SK-N-MC (cell line): ENCODE measurements at places on chromosomes 5 and 9.

- no peak for DNase-seq
These were observed 164.8 kb upstream of the ADRA1B start for GRCh38 chr5:159751459-159751858.

DNA sequence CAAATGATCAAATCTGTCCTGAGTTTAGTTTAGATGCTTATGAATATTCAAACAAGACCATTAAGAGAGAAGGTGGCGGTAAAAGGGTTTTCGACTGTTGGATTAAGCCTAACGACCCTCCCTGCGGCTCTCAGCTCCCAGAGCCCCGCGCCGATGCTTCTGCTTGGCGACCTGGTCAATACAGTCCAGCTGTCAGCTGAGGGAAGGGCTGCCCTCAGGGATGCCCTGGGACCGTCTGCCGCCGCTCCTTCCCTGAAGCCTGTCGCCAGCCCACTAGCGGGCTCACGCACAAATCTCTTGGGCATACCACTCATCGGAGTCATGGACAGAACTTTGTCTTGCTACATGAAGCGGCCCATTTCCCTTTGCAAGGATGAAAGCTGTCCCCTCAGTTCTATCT lies 136.6 kb upstream of the RAPGEF1 start:
- no peak for DNase-seq

GRCh38 chr9:13033959-13034693 lies 245.4 kb downstream of the MPDZ start:
- DNase-seq = peak; percentile 45

GRCh38 chr9:89482901-89483361 lies 15.0 kb downstream of the SEMA4D start:
- DNase-seq = no peak

DNA sequence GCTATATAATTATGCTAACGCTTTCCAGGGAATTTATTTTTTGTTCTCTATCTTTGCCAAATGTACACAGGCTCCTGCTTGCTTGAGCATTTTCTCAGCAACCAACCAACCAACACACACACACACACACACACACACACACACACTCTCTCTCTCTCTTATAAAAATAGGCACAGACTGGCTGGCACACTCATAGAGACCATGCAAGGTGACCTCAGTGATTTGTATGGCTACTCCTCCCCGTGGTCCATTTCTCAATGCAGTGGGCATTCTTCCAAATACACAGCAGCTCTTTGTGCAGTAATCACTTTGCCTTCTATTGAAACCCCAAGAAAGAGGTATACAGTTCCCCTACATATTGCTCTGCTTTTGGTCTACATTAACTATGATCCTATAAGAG lies 416.0 kb downstream of the MAN2A1 start:
- no peak for DNase-seq

DNA sequence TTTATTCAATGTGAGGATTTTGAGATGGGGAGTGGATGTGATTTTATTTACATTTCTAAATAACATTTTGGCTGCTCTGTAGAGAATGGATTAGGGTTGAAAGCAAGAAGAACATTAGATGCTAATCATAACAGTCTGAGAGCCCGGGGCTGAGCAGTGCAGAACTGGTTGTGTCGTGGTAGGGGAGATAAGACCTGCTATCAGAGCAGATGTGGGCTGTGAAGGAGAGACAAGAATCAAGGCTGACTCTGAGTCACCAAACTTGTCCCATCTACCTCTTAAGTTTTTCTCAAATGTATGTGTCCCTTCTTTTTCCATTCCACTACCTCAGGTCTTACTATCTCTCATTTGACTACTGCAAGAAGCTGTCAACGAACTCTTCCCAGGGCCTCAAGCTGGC lies 35.4 kb upstream of the SLC28A3 start:
- no peak for DNase-seq

DNA sequence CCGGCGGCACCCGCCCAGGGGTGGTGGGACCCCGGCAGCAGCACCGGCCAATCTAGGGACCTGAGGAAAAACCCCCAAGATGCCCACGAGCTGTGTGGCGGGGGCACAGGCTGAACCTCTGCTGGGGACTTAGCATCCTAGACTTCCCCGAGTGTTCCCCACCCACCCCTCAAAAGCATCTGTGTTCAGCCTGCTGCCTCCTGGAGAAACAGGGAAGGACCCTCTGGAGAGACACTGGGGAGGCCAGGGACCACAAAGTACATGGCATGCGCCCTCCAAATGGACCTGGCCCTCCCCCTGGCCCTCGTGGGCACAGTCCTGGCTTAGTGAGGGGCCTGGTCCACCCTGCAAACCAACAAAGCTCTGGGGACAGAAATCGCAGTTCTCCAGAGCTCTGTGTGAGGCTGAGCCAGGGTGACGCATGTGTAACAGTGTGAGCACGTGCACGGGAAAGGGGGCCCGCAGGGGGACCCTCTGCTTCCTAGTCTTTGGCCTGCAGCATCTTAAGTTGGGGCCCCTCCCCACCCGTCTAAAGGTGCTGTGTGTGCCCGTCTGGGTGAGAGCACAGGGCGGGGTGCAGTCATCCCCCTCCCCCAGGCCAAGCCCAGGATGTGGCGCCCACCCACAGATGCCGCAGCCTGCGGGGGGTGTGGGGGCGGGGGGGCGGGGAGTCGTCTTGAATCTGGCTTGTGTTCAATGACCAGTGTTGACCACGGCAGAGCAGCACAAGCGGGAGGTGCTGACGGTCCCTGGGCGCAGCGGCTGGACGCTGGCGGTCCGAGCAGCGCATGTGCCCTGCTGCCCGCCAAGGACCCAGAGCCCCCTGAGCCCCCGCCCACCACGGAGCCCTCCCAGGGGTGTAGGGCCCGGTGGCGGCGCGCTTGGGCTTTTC lies 672 bp upstream of the KCNT1 start:
- no peak for DNase-seq

- DNase-seq = no peak
These were observed 88.3 kb downstream of the BRINP1 start for GRCh38 chr9:119280740-119281485.

DNA sequence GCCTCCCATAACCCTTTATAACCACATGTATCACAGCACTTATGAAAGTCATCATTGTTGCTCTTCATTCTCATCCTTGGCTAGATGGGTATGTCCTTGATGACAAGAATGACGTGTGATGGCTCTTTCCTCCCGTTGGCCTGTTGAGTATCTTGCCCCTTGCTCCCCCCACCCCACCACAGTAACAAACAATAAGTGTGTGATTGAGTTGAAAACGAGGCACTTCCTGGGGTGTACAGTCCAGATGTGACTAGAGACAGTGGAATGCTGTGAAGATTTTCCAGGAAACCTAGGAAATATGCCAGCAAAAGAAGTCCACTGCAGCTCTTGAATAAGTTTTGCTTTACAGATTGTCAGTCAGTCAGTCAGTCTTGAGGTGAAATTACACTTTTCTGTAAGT lies 262.5 kb downstream of the ELAVL2 start:
- no peak for DNase-seq

- DNase-seq = no peak
These were observed 62.7 kb downstream of the MEGF10 start for GRCh38 chr5:127353327-127353726.

- DNase-seq = no peak
These were observed 501.7 kb downstream of the ARHGEF28 start for GRCh38 chr5:74127381-74128320.

DNA sequence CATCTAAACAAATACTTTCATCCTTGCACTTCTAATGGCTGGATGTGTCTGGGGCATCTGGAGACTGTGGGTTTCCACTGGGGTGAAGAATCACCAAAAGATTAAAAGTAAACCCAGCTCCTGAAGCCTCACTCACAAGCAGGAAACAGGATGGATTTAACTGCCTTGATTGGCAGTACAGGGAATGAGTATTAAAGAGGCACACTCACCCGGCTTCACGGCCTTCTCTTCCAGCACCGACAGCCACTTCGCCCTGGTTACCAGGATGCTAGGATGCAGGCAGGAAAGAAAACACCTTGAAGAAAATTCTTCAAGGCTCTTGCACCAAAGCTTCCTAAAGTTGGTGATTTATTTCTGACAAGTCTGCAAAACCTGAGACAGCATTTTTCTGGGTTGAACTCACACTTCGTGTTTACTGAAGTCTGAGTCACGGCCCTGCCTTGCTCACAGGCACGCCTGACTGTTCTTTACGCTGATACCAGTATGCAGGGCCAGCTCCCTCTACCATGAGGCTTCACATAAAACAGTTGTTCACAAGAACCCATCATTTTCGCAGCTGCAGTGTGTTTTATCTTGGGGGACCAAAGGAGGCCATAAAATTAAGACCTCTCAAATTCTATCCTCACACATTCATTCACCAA lies 56.5 kb upstream of the ZNF354A start:
- no peak for DNase-seq

GRCh38 chr9:75588808-75589207 lies 301.7 kb upstream of the PCSK5 start:
- DNase-seq = no peak

GRCh38 chr9:12538842-12539579 lies 154.2 kb upstream of the TYRP1 start:
- no peak for DNase-seq

GRCh38 chr5:174145091-174145490 lies 99.6 kb downstream of the NSG2 start:
- DNase-seq = no peak

DNA sequence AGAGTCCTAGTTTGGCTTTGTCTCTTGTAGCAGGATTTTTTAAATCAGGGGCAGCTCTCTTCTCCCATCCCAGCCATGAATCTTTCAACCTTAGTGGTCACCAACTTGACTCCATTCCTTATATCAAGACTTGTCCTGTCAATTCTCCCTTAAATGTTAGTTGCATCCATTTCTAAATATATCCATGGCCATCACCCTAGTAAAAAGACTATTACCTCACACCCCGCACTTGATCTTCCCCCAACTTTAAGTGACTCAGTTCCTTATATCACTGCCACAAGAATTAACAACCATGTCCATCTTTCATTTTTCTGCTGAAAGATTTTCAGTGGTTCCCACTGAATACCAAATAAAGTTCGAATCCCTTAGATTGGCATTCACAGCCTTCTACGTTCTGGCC lies 67.0 kb downstream of the STX17 start:
- no peak for DNase-seq

- no peak for DNase-seq
These were observed 105.2 kb upstream of the PRR16 start for GRCh38 chr5:120358949-120359348.

DNA sequence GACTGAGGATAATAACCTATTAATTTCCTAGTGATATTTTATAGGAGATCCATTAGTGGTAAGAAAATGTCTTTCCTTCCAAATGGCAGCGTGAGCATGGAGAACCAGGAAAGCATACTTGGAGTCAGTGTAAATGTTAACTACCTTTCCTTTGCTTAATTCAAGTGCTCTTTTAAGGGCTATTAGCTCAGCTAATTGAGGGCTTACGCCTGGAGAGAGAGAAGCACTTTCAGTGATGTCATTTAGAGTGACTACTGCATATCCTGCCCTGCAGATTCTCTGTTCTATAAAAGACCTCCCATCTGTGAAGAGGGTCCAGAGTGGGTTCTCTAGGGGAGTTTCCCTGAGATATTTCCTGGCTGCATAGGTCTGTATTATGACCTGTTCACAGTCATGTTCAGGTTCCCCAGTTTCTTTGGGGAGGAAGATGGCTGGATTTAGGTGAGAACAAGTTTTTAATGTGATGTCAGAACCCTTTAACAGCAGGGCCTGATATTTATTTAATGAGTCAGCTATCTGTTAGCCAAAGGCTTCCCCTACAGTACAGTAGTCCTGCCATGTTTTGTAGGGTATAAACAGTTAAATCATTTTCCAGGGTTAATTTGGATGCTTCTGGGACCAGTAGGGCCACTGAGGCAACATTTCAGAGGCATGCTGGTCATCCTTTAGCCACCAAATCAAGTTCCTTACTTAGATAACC lies 89.6 kb downstream of the TRIM36 start:
- DNase-seq = no peak

DNA sequence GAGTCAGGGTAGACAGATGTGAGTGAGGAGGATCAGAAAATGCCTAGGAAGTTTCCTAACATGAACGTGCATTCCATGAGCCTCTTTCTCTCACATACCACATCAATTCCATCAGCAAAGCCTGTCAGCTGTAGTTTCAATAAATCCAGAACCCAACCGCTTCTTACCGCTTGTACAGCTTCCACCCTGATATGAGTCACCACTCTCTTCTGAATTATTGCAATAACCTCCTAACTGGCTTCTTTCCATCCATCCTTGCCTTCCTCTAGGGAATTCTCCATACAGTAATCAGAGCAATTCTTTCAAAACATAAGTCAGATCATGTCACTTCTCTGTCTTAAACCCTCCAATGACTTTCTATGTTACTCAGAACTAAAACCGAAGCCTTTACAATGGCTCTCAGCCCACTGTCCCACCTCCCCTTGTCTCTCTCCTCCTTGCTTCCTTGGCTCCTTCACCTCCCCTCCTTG lies 8.1 kb upstream of the RAD23B start:
- DNase-seq = no peak

DNA sequence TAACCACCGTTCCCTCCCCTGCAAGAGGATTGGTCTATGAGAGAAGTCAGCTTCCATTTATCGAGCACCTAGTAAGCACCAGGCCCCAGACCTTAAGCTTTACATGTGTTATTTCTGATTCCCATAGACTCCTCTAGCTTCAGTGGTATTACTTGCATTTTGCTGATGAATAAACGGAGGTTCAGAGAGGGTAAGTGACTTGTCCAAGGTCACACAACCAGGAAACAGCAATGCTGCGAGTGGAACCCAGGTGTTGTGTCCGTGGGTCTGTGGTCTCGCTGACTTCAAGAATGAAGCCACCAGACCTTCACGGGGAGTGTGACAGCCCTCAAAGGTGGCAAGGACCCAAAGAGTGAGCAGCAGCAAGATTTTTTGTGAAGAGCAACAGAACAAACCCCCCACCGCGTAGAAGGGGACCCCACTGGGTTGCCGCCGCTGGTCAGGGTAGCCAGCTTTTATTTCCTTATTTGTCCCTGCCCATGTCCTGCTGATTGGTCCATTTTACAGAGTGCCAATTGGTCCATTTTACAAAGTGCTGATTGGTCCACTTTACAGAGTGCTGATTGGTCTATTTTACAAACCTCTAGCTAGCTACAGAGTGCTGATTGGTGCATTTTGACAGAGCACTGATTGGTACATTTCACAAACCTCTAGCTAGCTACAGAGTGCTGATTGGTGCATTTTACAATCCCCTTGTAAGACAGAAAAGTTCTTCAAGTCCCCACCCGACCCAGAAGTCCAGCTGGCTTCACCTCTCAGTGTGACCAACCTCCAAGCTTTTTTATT lies 29.1 kb upstream of the KCNIP1 start:
- no peak for DNase-seq

DNA sequence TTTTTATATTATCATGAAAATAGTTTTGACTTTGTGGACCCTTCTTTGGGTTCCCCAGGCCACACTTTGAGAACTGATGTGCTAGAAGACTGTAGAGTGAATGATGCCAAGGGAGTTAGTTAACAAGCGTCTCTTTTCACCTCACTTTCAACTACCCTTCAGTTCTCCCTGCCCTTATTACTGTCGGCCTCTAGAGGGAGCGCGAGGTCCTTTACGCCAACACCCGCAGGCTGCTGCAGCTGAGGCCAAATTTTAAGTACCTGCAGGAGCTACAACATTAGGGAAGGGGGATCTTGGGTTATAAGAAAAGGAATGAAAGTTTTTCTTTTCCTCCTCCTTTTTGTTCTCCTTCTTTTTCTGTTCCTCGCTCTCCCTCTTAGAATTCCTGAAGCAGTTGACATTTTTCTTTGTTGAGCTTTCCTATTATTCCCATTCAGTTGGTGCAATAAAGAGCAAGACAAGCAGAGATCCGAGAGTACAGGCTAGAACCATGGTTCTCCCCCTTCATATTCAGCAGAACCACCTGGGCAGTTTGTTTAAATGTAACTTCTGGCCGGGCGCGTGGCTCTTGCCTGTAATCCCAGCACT lies 84.0 kb downstream of the ZFAND5 start:
- peak; percentile 44 for DNase-seq

- DNase-seq = no peak
These were observed 4.7 kb downstream of the GOLGA2 start for GRCh38 chr9:128271112-128271511.
